NCI-H187 treated with DMSO at 0.1 percent for 48 hours (cell line): ENCODE measurements at places on chromosomes 3 and 15.

DNA sequence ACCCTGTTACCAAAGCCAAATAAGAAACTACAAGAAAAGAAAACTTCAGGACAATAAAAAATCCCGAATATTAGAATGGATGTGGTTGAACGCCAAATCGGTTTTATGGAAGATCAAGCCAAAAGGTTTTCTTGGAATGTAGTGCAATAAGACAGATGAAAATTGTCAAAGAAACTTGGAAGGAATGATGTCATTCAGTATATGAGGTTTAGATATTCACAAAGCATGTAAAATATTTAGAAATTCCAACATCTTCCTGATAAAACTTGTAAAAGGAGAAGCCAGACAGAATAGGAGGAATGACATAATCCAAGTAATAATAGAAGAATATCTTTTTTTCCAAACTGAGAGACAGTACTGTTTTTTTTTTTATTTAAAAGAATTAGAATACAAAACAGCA is 130.3 kb upstream of the ZPLD1 start:
- DNase-seq: no peak

- DNase-seq: no peak
Measured at GRCh38 chr3:177478170-177478867, 281.0 kb upstream of the TBL1XR1 start.

DNA sequence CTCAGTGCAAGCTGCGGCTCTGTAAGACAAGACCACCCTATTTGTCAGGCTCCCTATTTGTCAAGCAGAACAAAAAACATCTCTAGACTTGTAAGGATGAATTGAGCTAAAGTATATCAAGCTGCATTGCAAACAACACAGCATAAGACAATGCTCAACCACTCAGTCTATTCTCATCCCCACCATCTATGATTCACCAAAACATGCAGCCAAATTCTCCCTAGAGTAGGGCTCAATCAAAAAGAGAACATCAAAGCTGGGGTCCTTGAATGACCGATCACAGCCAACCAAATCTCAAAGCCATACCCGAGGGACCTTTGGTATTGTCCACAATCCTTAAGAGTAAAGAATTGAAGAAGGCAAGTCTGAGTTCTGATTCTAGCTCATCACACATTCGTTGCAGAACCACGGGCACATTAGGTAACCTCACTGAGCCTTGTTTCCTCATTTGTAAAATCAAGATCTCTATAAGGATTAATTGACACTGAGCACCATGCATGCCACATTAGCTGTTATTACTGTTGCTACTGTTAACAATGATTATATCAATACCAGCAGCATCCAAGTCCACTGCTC is 31.2 kb downstream of the RFTN1 start:
- DNase-seq: no peak

GRCh38 chr15:78047761-78048627 is 29.5 kb downstream of the TBC1D2B start:
- DNase-seq: no peak
